Naive thymus-derived CD8-positive, alpha-beta T cell (primary cell): ENCODE measurements at places on chromosomes 11 and 22.

- no peak for DNase-seq
- H3K27me3 ChIP-seq = no peaks in the 10 kb centered on the region
- no peak overlapping the region for H3K27ac ChIP-seq
- H3K4me3 ChIP-seq = no peak overlapping the region
- H3K4me1 ChIP-seq = peaks cover 1% of the 10 kb centered on the region
Measured at GRCh38 chr11:80155412-80156017, 714.7 kb upstream of the TENM4 start.

- peaks cover 21% of the 10 kb centered on the region for H3K36me3 ChIP-seq
- DNase-seq = no peak
- no peak overlapping the region for H3K4me3 ChIP-seq
- H3K27ac ChIP-seq = no peak overlapping the region
Measured at GRCh38 chr11:69552951-69553350, 71.5 kb downstream of the LINC01488 start.

DNA sequence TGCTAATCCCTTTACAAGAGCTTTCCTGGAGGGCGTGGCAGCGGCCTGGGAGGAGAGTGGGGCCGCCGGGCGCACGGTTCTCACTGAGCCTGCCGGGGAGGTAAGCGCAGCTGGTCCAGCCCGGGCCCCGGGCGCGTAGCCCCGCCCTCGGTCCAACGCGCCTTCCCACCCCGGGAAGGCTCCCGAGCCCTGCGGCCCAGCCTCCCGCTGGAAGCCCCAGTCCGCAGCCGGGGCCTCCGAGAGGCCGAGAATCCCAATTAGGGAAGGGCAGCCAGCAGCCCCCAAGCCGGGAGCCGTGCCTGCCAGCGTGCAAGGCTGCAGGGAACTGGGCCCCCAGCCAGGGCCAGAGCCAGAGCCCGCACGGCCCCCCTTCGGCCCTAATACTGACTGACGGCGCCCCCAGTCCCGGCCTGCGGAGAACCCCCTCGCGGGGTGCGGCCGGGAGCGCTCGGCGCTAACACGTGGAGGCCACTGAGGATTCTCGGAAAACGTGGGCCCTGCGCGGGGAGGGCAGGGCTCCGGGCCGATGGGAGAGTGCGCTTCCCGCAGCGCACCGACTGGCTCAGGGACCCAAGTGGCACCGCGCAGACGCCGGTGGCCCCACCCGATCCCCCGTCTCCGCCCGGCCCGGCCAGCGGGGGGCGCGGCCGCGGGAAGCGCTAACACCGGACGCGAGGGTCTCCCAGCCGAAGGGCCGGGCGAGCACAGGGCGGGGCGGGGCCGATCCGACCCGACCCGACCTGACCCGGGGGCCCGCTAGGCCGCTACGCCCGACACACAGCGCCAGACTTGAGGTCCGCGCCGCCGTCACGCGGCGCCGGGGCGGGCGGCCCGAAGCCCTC, 5.7 kb downstream of the ZFTA start:
- no peak overlapping the region for H3K27ac ChIP-seq
- H3K4me3 ChIP-seq = no peak overlapping the region
- DNase-seq = no peak
- no peaks in the 10 kb centered on the region for H3K27me3 ChIP-seq

DNA sequence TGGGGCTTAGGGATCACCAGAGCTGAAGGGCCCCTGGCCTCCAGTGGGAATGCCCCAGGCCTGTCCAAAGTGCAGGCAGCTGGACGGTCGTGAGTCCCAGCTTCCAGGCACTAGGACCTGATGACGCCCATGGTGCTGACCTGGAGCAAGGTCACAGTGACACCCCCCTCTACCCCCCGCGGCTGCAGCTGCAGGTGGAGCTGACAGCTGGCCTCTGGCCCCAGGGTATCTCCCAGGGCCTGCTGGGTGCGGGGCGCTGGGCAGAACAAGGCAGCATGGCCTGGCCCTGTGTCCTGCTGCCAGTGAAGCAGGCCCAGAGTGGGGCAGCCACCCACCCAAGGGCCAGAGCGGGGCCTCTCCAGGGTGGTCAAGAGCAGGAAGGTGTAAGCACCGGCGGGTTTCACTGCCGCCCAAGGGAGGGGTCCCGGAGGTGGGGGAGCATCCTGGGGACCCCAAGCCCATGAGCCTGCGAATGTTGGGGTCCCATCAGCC, 553 bp upstream of the TCIRG1 start:
- no peak overlapping the region for H3K4me3 ChIP-seq
- no peak for DNase-seq
- H3K27ac ChIP-seq = peak overlapping the region; percentile 32
- peaks cover 43% of the 10 kb centered on the region for H3K4me1 ChIP-seq
- H3K36me3 ChIP-seq = no peaks in the 10 kb centered on the region

DNA sequence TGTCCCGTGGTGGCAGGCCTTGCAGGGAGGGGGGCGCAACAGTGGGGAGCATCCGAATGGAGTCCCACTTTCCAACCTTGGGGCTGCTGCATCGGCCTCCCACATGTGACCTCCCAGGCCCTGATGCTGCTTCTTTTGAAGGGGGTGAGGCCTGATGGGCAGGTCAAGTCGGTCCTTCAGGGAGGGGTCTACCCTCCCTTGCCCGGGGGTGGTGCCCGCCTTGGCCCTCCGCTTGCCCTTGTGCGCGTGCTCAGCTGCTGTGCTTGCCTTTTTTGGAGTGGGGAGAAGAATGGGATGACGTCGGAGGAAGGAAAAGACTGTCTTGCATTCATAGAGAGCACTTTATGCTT, 66.9 kb downstream of the PRDM11 start:
- H3K36me3 ChIP-seq = peaks cover 14% of the 10 kb centered on the region
- H3K27me3 ChIP-seq = no peaks in the 10 kb centered on the region
- H3K27ac ChIP-seq = no peak overlapping the region
- H3K4me3 ChIP-seq = peak overlapping the region; percentile 33
- H3K4me1 ChIP-seq = peaks cover 3% of the 10 kb centered on the region

DNA sequence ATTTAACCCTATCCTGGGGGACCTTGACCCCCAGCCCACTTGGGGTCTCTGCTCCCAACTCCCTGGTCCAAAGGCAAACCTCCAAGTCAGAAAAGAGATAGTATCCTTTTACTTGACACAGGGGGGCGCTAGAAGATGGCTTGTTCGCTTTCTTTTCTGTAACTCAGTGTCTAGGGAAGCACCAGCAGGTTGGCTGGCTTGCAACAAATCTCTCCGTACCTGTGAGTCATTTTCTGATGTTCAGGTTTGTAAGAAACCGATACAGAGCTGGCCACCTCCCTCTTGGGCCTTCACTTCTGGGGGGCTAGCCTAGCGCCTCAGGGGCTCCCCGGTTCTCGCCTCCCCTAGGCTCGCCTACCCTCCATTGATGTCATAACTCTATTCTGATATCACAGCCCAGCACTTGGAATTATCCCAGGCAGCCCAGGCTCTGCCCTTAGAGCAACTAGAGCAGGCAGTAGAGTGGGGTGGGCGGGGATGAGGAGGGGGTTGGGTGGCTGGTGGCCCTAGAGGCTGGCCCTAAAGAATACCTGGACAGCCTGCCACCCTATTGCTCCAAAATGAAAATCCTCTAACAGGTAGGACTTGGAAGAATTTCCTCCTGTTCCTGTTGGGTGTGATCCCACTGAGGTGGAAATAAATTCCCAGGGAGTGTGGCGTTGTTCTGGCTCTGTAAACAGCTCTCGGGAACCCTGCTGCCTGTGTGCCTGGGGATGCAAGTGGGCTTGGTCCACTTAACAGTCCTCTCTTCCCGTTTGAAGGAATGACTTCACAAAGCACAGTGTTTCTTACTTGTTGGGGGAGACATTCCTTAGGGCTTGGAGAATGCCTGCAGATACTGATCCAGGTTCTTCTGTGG, 69.4 kb downstream of the OSBP2 start:
- H3K36me3 ChIP-seq = no peaks in the 10 kb centered on the region
- H3K4me3 ChIP-seq = no peak overlapping the region
- no peak overlapping the region for H3K27ac ChIP-seq
- H3K4me1 ChIP-seq = no peaks in the 10 kb centered on the region
- peak; percentile 39 for DNase-seq
- H3K27me3 ChIP-seq = no peaks in the 10 kb centered on the region

DNA sequence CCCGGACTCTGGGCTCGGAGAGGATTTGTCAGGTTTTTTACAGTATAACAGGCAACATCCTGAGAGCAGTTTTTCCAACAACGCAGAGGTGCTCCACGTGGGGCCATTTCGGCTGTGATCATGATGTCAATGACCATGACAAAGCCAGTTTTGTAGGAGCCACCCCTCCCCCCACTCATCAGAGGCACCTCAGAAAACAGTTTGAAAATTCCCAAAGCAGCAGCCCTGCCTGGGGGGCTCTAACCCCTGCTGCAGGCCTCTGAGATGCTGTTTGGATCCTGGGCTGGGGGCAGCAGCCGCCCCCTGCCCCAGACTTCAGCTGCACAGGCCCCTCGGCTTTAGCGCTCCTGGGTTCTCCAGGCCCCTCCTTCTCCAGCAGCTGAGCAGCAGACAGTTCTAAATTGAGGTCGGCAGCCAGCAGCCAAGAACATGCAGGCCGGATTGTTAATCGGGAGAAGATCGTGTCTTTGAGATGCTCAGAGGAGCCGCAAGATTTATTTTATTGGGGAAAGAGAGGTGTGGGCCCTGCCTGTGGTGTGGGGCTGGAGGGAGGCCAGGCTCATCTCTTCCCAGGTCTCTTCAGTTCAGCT, 19.4 kb downstream of the NFAM1 start:
- no peak overlapping the region for H3K27ac ChIP-seq
- H3K27me3 ChIP-seq = no peaks in the 10 kb centered on the region

- H3K36me3 ChIP-seq = no peaks in the 10 kb centered on the region
- H3K4me3 ChIP-seq = no peak overlapping the region
- DNase-seq = no peak
- H3K27ac ChIP-seq = no peak overlapping the region
- H3K4me1 ChIP-seq = no peaks in the 10 kb centered on the region
Measured at GRCh38 chr11:70711095-70711910, 313.0 kb downstream of the CTTN start.

- no peak overlapping the region for H3K27ac ChIP-seq
- H3K27me3 ChIP-seq = no peaks in the 10 kb centered on the region
- DNase-seq = no peak
- H3K36me3 ChIP-seq = no peaks in the 10 kb centered on the region
Measured at GRCh38 chr22:27992294-27993165, 73.5 kb upstream of the PITPNB start.

- H3K36me3 ChIP-seq = peaks cover 25% of the 10 kb centered on the region
- H3K4me1 ChIP-seq = no peaks in the 10 kb centered on the region
- no peaks in the 10 kb centered on the region for H3K27me3 ChIP-seq
- no peak overlapping the region for H3K27ac ChIP-seq
Measured at GRCh38 chr22:31425331-31426050, 26.1 kb downstream of the DRG1 start.

DNA sequence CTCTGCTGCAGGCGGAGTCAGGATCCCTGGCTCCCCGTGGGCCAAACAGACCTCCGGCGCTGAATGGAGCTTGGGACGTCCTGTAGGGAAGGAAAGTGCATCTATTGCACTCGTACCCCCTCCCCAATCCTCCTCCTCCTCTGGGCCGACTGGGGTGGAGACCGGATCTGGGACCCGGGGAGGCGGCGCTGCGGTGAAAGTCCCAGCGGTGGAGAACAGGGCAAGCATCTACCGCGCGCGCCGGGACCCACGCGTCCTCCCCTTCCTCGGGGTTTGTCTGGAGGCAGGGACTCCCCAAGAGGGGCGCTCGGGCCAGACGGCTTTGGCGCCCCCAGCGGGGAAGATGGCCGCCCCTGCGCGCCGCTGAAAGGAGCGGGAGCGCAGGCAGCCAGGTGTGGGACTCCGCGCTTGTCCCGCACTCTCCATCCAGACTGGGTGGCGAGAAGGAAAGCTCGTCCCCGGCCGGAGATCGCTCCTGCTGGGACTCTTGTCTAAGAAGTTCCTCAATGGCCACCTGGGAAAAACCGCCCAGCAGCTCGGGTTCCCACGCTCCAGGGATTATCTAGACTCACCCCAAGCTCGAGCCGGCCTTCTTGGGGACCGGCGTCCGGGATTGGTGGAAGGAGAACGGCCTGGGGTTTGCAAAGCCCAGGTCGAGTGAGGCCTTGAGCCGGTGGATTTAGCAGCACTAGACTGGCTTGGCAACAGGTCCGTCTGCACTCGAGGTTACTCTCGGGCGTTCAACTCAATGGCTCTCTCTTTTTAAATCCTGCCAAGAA, 718 bp downstream of the FADS2 start:
- peaks cover 17% of the 10 kb centered on the region for H3K27me3 ChIP-seq
- H3K4me1 ChIP-seq = peaks cover 60% of the 10 kb centered on the region
- peak; percentile 40 for DNase-seq

DNA sequence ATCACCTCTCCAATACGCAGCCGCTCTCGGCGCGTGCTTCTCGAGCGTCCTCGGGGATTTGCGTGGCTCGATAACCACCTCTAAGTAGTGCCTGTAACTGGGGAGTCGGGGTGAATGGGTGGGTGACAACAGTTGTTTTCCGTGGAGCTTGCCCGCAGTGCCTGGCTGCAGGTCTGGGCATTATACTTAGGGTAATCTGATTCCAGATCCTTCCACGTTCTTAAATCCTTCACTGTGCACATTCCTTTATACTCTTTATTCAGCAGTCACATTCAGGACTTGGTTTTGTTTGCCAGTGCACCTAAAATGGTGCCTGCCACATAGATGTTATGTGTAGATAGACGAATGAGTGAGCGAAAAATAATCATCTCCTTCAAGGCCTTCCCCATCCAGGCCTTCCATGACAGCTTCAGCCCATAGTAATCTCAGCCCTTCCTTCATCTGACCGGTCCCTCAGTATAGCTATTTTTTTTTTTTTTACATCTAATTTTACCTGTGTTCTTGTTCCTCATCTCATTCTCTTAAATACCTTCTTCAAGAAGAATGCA, 602 bp downstream of the NAT10 start:
- DNase-seq = no peak
- H3K27me3 ChIP-seq = no peaks in the 10 kb centered on the region
- peak overlapping the region; percentile 99 for H3K27ac ChIP-seq
- peaks cover 11% of the 10 kb centered on the region for H3K36me3 ChIP-seq
- peaks cover 38% of the 10 kb centered on the region for H3K4me1 ChIP-seq

- peaks cover 44% of the 10 kb centered on the region for H3K36me3 ChIP-seq
- no peak for DNase-seq
- H3K27me3 ChIP-seq = no peaks in the 10 kb centered on the region
- no peak overlapping the region for H3K4me3 ChIP-seq
- no peaks in the 10 kb centered on the region for H3K4me1 ChIP-seq
Measured at GRCh38 chr11:7655253-7656217, 17.8 kb downstream of the CYB5R2 start.

DNA sequence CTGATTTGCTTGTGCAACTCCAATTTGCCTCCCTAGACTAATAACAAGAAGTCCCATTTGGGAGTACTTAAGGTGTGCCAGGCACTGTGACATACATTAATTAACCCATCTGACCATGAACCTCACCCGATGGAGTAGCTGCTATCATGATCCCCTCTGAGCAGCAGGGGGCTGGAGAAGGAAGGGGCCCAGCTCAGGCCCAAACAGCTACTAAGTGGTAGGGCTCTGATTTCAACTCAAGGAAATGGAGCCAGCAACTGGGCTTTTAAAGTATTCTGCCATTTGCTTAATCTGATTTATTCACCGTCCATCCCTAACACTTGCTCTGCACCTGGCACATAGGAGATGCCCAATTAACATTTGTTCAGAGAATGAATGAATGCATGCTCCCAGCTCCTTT, 1.2 kb downstream of the CRYBB1 start:
- no peak overlapping the region for H3K27ac ChIP-seq
- H3K4me3 ChIP-seq = no peak overlapping the region
- no peak for DNase-seq
- H3K4me1 ChIP-seq = peaks cover 21% of the 10 kb centered on the region
- no peaks in the 10 kb centered on the region for H3K27me3 ChIP-seq
